ENCODE measurements at places on chromosomes 12 and 14. TPM values are rescaled to one million over a fixed set of nuclear protein-coding genes. Genes with fewer than 3 reads are reported as not detected.
A peak's percentile ranks its signal among the peaks of the same experiment; 100 is the strongest.

The ACTR6 gene
- 29.2 TPM for total RNA-seq

GRCh38 chr12:42426746-42427145 is 100.8 kb downstream of the PPHLN1 start:
- no peaks in the 10 kb centered on the region for H3K27me3 ChIP-seq
- H3K4me3 ChIP-seq: no peak overlapping the region
- H3K36me3 ChIP-seq: peaks cover 28% of the 10 kb centered on the region

The NGB gene
- total RNA-seq: not detected

DNA sequence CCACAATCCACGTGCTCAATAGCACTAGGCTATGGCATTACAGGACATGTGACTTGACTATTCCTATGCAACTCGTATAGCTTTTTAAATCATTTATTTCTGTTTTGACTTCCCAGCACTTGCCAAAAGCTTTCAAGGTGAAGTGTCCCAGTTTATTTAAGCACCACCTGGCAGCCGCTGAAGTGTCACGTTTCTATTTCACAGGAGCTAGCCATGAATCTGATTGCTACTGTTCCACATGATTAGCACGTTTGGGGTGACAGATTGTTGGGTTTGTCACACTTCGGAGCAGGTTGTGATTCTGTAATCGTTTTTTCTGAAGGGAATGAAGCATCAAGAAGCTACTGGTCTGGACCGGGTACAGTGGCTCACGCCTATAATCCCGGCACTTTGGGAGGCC is 39.9 kb upstream of the BICDL1 start:
- no peaks in the 10 kb centered on the region for H3K4me1 ChIP-seq
- no peaks in the 10 kb centered on the region for H3K36me3 ChIP-seq
- no peak overlapping the region for H3K4me3 ChIP-seq
- H3K27ac ChIP-seq: no peak overlapping the region
- H3K27me3 ChIP-seq: peaks cover 9% of the 10 kb centered on the region

GRCh38 chr12:19431407-19432308 is 7.6 kb upstream of the AEBP2 start:
- peak; percentile 93 for DNase-seq
- no peaks in the 10 kb centered on the region for H3K36me3 ChIP-seq
- peaks cover 3% of the 10 kb centered on the region for H3K27me3 ChIP-seq
- peaks cover 41% of the 10 kb centered on the region for H3K4me1 ChIP-seq

DNA sequence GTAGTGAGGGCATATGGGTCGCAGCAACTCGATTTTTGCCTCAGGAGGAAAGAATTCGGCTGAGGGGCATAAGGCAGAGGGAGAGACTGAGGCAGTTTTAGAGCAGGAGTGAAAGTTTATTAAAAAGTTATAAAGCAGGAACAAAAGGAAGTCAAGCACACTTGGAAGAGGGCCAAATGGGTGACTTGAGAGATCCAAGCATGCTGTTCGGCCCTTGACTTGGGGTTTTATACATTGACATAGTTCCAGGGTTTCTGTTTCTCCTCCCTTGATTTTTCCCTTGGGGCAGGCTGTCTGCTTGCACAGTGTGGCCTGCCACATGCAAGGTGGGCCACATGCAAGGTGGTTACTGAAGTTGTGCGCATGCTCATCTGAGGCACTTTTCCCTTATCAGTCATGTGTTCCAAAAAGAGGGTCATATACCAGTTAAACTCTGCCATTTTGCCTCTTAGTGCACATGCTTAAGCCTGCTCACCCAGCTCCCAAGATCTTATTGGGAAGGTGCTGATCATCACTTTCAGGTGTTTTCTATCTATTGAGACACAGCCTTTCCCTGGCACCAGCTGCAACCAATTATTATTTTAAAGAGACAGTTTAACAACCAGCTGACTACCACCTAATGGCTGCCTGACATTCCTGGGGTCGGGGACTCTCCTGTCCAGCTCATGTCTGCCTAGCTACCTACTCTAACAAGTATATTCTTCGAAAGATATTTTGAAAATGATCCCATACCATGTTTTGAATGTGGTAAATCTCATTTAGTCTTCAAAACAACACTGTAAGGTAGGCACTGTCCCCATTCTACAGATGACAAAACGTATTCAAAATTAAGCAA is 19.9 kb downstream of the PTGER2 start:
- DNase-seq: no peak
- no peak overlapping the region for H3K27ac ChIP-seq
- no peak overlapping the region for H3K4me3 ChIP-seq

GRCh38 chr14:75205591-75205990 is 29.2 kb upstream of the TMED10 start:
- DNase-seq: peak; percentile 68
- H3K27ac ChIP-seq: peak overlapping the region; percentile 89
- H3K4me1 ChIP-seq: peaks cover 36% of the 10 kb centered on the region
- H3K4me3 ChIP-seq: peak overlapping the region; percentile 11
- peaks cover 3% of the 10 kb centered on the region for H3K27me3 ChIP-seq

The C12orf50 gene
- not detected for total RNA-seq

DNA sequence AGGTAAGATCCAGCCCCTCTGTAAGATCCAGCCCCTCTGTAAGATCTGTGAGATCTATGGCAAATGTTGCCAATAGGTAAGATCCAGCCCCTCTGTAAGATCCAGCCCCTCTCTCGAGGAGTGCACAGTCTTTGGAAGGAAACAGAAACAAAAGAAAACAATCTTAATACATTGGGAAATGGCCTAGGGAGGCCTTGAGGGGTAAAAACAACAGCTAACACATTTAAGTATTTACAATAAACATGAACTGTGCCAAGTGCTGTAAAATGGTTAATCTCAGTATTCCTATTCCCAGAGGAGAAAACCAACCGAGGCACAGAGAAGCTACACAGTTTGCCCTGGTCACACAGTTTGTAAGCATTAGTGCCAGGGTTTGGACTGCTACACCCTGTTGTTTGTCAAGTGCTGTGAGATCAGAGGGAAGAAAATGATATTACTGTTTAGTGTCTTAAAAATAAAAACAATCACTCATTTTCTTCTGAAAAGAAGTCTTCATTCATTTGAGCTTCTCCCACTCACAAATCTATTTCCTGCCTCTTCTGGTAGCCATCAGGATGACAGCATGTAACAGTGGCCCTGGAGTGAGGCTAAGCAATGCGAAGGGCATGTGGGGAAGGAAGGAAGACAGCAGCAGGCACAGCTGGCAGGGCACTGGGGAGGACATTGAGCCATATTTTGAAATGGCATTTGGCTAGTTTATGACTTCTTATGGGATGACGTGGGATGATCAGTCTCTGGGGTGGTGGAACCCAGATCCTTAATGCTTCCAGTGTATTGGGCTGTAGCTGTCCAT is 118.7 kb upstream of the PTPRQ start:
- no peak for DNase-seq
- H3K36me3 ChIP-seq: no peaks in the 10 kb centered on the region
- H3K4me3 ChIP-seq: no peak overlapping the region
- H3K27me3 ChIP-seq: peaks cover 2% of the 10 kb centered on the region
- no peak overlapping the region for H3K27ac ChIP-seq

DNA sequence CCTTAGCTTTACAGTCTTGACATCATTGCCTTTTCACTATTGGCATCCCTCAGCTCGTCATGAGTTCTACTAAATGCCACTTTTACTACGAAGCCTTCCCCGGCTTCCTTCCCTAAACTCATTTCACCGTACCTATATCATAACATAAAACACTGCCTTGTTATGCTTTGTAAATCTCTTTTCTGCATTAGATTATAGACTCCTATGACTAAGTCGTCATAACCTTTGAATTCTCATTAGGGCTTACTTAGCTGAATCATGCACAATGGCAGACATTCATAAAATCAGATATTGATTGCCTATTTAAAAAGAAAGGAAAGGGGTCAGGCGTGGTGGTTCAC is 21.0 kb downstream of the BTG1 start:
- H3K36me3 ChIP-seq: peaks cover 33% of the 10 kb centered on the region
- H3K27me3 ChIP-seq: no peaks in the 10 kb centered on the region

- H3K36me3 ChIP-seq: peaks cover 15% of the 10 kb centered on the region
- peak overlapping the region; percentile 20 for H3K27ac ChIP-seq
- no peaks in the 10 kb centered on the region for H3K27me3 ChIP-seq
- no peak overlapping the region for H3K4me3 ChIP-seq
- DNase-seq: peak; percentile 53
These were observed 52.1 kb downstream of the NIN start for GRCh38 chr14:50778721-50779483.

The MAP3K9 gene
- 0.30 TPM for total RNA-seq

- no peaks in the 10 kb centered on the region for H3K36me3 ChIP-seq
- peaks cover 56% of the 10 kb centered on the region for H3K4me1 ChIP-seq
- H3K27me3 ChIP-seq: peaks cover 20% of the 10 kb centered on the region
- no peak overlapping the region for H3K4me3 ChIP-seq
These were observed 956 bp upstream of the PTHLH start for GRCh38 chr12:27973487-27973890.

- no peak overlapping the region for H3K4me3 ChIP-seq
- H3K27me3 ChIP-seq: no peaks in the 10 kb centered on the region
- peaks cover 6% of the 10 kb centered on the region for H3K4me1 ChIP-seq
- no peak for DNase-seq
- no peaks in the 10 kb centered on the region for H3K36me3 ChIP-seq
These were observed 341.2 kb upstream of the NAV3 start for GRCh38 chr12:77489331-77489970.

The SLC5A8 gene
- total RNA-seq: not detected

DNA sequence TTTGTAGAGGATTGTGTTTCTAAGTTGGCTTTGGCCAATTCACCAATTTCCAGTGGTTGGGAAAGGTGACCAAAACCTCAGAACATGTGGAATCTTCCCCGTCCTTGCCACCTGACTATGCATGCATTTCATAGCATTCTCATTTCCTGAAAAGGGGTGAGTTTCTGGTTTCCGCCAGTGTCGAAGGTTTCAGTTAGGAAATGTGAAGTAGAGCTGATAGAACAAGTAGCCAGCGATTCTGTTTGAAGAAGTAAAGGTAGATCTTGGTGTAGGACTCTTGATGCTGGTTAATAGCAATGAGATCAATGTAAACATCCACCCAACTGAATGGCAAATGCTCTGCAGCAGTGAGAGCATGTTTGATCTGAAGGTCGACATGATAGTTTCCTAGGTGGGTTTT is 15.9 kb downstream of the SMOC1 start:
- no peak overlapping the region for H3K4me3 ChIP-seq
- H3K27ac ChIP-seq: no peak overlapping the region
- 0 out of 2 replicates have a peak, but pooled peaks cover 3% of the 10 kb centered on the region for H3K36me3 ChIP-seq
- peaks cover 2% of the 10 kb centered on the region for H3K27me3 ChIP-seq

DNA sequence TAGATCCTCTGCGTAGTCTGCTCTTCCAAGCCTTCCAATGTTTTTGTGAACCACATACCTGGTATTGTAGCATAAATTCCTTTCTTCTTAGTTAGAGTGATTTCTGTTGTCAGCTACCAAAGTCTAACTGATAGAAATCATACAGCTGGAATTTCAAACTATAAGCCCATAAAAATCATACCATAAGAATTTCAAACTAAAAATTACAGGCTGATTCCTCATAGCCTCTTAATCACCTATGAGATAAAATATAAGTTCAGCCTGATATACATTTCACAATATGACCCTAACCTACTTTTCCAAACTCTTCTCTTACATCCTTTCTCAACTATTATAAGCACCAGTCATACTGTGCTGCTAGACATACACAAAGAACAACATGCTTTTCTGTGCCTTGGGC is 64.8 kb downstream of the PTHLH start:
- no peak overlapping the region for H3K27ac ChIP-seq
- no peak for DNase-seq
- peaks cover 30% of the 10 kb centered on the region for H3K4me1 ChIP-seq

DNA sequence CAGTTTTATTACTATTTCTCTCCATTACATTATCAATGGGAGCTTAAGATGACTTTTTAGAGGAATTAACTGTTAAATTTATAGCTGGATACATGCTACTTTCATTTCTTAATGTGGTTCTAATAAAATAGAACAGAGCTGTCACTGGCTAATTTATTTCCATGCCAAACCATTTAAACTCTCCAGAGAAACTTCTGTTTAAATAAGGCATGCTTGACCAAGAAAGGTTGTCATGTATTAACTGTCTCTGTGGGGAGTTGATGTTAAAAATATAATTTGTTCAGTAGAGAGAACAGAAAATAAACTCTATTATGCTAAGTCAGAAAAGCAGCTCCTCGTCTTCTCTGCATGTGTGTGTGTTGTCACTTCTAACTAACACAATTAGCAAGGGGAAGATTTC is 447.4 kb downstream of the SLC16A7 start:
- peaks cover 22% of the 10 kb centered on the region for H3K4me1 ChIP-seq
- H3K4me3 ChIP-seq: peak overlapping the region; percentile 16
- no peak overlapping the region for H3K27ac ChIP-seq

Measured in HFFc6 (cell line).